ENCODE measurements at places on chromosomes 12 and 14.

DNA sequence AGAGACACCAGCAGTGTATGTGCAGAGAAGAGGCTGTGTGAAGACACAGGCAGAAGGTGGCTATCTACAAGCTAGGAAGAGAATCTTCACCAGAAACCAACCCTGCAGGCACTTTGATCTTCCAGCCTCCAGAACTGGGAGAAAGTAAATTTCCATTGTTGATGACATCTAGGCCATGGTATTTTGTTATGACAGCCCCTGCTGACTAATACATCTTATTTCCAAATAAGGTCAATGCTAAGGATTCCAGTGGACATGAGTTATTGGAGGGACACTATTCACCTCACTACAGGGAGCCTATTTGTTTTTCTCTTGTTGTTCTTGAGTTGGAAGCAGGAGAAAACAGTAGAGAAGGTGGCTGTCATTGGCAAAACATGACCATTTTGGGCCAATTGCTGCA, 88.5 kb upstream of the RIN3 start:
- peak; percentile 76 for DNase-seq

- DNase-seq = no peak
These were observed 157.0 kb downstream of the MYRFL start for GRCh38 chr12:69981881-69982475.

GRCh38 chr12:131905630-131906091, 11.2 kb downstream of the ULK1 start:
- DNase-seq = no peak

DNA sequence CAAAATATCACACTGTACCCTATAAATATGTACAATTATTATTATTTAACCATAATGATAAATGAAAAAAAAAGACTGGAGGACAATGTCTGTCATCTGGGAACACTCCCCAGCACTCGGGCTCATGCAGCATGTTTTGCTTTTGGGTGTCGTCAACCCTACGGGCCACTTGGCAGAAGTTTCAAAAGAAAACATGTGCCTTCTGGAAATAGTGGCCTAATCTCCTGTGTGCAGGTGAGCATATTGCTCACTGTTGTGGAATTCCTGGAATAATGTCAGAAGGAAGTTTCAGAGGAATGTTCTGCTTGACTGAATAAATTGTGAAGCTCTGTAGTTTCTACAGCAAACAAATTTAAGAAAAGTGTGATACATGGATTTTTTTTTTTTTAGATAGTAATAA, 298.3 kb downstream of the SSPN start:
- no peak for DNase-seq

DNA sequence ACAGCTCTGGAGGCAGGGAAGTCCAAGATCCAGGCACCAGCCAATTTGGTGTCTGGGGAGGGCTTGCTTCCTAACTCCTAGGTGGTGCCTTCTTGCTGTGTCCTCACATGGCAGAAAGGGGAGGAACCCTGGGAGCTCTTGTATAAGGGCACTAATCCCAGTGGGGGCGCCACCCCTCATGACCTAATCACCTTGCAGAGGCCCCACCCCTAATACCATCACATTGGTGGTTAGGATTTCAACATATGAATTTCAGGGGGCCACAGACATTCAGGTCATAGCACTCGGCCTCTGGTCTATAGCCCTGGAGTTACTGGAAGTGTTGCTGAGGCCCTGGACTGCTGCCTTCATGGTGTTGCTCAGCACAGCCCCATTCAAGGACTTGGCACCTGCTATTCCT, 14.6 kb downstream of the PSMD9 start:
- DNase-seq = no peak

- no peak for DNase-seq
These were observed 10.1 kb upstream of the TC2N start for GRCh38 chr14:91877376-91877915.

GRCh38 chr14:94702629-94703028, 67.3 kb downstream of the GSC start:
- DNase-seq = no peak

- peak; percentile 71 for DNase-seq
These were observed 169.2 kb downstream of the PIK3C2G start for GRCh38 chr12:18430425-18431048.

DNA sequence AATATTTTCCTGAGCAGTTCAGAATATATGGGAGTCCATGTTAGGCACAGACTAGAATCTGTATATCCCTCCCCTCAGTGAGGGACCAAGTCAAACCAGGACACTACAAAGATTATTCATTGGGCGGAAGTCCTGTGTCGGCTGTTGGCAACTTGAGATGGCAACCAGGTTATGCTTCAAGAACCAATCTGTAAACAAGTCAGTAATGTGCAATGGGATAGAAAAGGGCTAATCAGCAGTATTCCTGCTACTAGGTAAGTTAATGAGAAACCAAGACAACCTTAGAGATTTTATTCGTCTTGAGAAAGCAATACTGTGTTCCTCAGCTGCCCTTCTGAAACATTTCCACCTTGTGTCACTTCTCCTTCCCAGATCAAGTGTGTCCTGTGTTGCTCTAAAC, 26.4 kb downstream of the ARG2 start:
- no peak for DNase-seq

DNA sequence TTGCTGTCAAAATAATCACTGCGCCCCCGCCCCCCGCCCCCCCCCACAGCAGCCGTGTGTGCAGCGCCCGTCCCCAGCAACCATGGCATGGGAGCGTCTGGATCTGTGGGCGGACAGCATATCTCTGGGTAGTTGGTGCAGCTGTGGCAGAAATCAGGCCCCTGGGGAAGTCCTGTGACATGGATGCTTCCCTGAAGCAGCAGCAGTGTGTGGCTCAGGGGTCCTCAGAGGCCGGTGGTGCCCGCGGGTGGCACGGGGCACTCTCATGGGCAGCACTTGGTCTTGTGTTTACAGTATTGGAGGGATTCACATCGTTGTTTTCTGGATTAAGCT, 19.2 kb downstream of the XRCC3 start:
- DNase-seq = no peak

DNA sequence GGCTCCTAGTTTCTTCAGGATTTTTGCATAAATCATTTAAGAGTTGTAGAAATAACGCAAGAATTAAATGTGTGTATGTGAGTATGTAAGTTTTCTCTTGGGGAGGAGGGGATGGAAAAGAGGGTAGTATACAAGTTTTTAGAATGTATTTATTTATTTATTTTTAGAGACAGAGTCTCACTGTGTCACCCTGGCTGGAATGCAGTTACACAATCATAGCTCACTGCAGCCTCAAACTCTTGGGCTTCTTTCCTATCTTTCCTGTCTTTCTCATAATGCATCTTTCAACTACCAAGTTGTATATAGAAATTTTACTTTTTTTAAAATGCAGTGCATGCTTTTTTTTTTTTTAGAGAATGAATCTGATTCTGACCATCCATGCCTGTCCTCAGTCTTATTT, 269.0 kb upstream of the GARIN2 start:
- DNase-seq = peak; percentile 31

GRCh38 chr12:105100207-105100985, 7.1 kb upstream of the WASHC4 start:
- DNase-seq = peak; percentile 80

DNA sequence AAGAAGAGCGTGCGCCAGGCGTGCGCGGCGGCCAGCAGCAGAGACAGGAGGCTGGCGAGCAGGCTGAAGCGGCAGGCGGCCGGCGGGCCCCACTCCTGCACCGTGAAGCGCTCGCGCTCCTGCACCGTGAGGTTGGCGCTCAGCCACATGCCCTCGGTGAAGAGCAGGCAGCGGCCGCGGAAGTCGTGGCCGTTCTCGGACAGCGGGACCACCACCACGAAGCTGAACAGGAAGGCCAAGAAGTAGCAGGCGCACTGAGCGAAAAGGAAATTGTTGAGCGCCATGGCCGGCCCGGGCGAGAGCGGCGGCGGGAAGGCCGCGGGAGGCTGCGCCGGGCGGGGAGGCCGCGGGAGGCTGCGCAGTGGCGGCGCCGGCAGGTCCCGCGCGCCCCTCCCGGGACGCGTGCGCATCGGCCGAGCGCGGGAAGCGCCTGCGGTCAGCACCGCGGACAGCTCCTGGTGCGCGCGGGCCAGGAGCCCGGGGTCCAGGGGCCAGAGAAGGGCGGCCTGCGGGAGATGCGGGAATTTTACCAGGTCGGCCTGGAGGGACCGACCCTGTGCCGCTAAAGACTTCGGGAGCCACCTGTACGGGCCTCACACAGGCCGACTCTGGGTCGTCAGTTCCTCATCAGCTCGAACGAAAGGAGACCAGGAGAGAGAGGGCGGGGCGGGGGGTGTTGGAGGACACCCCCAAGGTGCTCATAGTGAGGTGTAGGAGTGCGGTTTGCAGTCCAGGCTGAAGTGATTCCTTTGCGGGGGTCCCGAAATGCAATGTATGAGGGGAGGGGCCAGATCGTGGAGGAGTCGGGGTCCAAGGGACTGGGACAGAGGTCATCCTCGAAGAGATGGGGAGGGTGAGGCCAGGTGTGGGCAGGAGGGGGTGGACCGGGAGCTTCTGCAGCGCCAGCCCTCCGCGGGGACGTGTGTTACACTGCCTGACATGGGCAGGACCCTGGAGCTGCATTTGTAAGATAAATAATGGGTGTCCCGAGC, at the start of gene TMEM179:
Gene TMEM179, minus strand, starts transcription at position 315 of the 992 bp plus-strand sequence. Its CDS starts 31 bp downstream, at position 284.
- DNase-seq = peak; percentile 9

GRCh38 chr12:27018037-27018436, 3.9 kb upstream of the TM7SF3 start:
- no peak for DNase-seq

DNA sequence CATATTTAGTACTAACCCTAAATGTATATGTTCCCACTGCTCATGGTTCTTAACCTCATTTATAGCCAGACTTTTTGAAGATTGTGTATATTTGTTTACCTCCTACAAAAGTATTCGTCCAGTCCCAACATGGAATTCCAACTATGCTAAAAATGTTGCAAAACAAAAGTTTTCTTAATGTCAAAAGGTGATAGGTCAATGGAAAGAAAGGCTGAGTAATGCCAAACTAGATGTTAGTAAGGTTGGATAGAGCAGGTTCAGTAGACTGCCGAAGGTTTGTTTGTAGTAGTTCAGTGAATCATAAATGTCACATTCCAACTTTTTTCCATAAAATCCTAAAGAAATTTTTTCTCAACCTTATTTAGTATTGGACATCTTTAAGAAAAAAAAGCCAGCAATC, 874.5 kb downstream of the FLRT2 start:
- DNase-seq = no peak

DNA sequence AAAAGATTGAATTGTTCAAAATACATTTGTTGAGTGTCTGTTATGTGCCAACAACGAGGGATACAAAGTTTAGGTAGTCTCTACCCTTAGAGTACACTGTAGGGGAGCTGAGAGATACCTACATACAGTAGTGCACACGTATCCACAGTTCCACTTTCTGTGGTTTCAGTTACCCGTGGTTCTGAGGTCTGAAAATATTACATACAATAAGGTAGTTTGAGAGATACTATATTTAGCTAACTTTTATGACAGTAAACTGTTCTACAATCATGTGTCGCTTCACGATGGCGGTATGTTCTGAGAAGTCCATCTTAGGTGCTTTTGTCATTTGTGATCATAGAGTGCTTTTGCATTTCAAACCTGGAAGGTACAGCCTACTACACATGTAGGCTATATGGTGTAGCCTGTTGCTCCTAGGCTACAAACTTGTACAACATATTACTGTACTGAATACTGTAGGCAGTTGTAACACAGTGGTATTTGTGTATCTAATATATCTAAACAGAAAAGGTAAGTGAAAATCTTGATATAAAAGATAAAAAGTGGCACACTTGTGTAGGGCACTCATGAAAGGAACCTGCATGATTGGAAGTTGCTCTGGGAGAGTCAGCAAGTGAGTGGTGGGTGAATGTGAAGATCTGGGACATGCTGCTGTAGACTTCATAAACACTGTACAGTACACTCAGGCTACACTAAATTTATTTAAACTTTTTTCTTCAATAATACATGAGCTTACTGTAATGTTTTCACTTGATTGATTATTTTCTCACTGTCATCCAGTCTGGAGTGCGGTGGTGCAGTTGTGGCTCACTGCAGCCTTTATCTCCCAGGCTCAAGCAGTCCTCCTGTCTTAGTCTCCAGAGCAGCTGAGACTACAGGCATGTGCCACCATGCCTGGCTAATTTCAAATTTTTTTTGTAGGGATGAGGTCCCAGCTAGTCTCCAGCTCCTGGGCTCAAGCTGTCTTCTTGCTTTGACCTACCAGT, 4.0 kb downstream of the CPSF6 start:
- DNase-seq = no peak

GRCh38 chr12:110555577-110556406, 27.3 kb downstream of the PPTC7 start:
- peak; percentile 80 for DNase-seq

- peak; percentile 83 for DNase-seq
These were observed 32.7 kb upstream of the FBLN5 start for GRCh38 chr14:91980157-91980556.

DNA sequence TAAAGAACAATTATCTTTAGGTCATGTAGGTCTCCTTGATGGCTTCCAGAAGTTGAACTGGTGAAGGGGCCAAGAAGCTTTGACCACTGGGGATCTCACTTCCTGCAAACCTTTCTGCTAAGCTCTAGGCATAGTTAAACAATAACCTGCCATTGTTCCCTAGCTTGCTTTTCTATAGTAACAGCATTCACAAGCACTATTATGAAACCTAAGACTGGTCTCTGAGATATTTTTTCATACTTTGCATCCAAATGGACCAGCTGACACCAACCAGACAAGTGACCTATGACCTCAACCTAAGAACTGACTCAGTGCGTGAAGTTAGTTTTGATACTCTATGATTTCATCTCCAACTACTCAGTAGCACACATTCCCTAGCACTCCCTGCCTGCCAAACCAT, 129.1 kb downstream of the PTPRB start:
- no peak for DNase-seq

GRCh38 chr12:84502180-84502860, 410.3 kb downstream of the SLC6A15 start:
- no peak for DNase-seq

- DNase-seq = peak; percentile 2
These were observed 2.5 kb downstream of the USP44 start for GRCh38 chr12:95548539-95549391.

GRCh38 chr12:77323788-77324415, 258.5 kb upstream of the E2F7 start:
- no peak for DNase-seq

DNA sequence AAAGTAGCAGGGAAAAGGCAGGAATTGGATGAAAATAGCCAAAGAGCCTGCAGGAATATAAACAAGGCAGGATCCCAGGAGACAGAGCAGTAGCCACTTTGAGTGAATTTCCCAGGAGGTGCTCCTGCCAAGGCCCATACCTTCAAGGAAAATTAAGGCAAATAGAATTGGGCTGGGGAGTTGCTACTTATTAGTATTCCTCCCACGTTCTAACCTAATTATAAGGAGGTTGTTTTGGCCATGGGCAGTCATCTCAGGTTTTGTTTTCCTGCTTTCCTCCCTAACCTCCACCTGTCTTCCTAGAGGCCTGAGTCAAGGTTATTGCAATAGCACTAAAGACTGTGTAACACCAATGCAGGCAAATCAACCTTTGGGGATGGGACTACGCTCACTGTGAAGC, 73.1 kb downstream of the DAD1 start:
- DNase-seq = no peak

- DNase-seq = peak; percentile 96
These were observed 152.2 kb upstream of the SLC38A2 start for GRCh38 chr12:46524778-46525177.

Data from mesenchymal stem cell (in vitro differentiated cells and primary cell).